ENCODE measurements at places on chromosomes 6 and 20. TPM values are rescaled to one million over a fixed set of nuclear protein-coding genes. Genes with fewer than 3 reads are reported as not detected.

DNA sequence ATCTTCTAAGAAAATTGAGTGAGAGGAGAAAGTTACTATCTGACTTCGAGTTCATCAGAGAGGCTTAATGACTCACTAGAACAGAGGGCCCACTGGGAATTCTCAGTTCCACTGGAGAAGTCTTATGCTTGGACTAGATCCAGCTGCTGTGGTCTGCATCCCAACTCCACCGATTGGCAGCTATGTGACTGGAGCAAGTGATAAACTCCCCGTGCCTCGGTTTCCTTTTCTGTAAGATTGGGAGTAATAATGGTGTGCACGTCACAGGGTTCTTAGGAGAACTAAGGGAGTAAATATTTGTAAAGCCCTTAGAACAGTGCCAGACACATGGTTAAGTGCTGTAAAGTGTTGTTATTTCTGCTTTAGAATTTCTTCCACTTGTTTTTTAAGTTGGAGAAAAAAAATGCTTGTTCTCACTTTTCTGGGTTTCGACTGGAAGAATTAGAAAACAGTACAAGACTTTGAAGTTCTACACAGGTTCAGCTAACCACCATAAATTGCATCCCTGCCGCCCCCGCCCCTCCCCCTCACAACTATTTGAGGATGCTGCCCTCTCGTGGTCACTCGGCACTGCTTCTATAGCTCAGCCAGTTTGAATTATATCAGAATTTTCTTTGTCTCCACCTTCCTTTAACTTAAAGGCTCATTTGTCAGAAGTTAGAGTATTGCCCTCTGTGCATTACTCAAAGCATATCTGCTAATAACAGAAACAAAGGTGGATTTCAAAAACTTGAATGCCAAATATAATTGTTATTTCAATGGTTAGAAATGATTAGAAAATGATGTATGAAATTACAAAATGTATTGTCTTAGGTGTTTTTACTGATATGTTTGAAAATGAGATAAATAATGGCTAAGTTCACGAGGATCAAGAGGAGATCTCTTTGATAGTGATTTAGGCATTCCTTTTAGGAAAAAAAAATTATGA is 95.0 kb upstream of the IFNGR1 start:
- DNase-seq: no peak

- no peak for DNase-seq
These were observed 556.0 kb upstream of the GJE1 start for GRCh38 chr6:141576751-141577150.

DNA sequence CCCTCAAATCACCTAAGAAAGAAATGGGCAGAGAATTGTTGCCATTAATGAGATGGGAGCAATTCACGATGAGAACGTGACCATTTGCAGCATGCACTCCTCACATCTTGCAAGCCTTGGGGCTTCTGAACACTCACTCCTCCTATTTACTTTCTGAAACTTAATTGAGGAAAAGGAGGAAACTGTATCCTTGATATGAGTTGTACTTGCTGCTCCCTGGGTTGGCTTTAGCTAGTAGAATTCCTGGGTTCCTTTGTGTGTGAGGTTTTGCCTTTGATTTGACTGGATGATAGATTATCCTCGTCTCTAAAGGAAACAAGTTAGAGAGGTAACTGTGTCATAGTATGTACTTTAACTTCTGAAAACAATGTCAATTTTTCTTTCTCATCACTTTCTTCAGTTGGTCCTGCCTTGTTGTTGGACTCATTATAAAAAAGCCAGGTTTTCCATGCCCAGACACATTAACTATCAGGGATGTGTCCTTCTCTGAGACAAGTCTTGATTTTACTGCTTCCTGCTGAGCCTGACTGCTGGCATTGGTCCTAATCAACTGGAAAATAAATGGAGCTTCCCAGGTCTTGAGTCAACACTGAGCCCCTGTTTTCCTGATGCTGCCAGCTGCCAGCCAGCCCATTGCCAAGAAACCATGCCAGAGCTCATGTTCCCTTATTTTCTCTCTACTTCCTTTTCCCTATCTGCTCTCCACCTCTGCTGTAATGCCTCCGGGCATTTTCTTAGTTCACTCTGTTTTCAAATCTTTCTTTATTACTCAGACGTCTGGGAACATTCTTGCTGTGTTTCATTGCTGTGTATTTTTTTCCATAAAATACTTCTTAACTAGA is 6.0 kb upstream of the MRAP2 start:
- no peak for DNase-seq

- DNase-seq: no peak
These were observed 31.8 kb upstream of the BLCAP start for GRCh38 chr20:37559312-37560027.

GRCh38 chr6:19602434-19603013 is 234.6 kb upstream of the ID4 start:
- no peak for DNase-seq

GRCh38 chr6:69179681-69180080 is 544.6 kb downstream of the ADGRB3 start:
- DNase-seq: peak; percentile 22

GRIK2 gene
- polyA plus RNA-seq: 0.69 TPM

STMN3 gene
- polyA plus RNA-seq: 47.0 TPM

Measured in left lung (tissue), 14 donors.